Stimulated activated CD8-positive, alpha-beta memory T cell treated with anti-CD3 and anti-CD28 coated beads, Interleukin-2, amount 100 ng/mL, for 1 hour (primary cell): ENCODE measurements at places on chromosomes 7 and 10.

- DNase-seq = no peak
Observed at GRCh38 chr10:35153716-35154115, 27.1 kb downstream of the CREM start.

GRCh38 chr10:110923856-110924493 is 4.6 kb downstream of the SHOC2 start:
- no peak for DNase-seq

DNA sequence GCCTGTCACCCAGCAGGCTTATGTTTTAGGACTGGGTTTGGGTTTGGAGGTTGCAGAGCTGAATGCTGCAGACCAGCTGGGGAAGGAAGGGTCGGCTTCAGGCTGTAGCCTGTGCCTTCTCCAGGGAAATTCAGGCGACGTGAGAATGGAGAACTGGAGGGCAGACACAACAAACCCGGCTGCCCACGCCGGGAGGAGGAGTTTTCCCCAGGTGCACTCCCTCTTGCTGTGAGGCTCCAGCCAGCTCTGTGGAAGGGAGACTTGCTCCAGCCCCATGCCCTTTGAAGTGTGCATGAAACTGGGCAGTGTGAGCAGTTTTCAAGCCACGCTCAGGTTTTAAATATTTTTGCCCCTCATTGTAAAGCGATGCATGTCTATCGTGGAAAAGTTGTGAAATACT is 279.1 kb downstream of the CCSER2 start:
- DNase-seq = no peak

- DNase-seq = no peak
Observed at GRCh38 chr10:44807451-44807850, 103.7 kb upstream of the TMEM72 start.

DNA sequence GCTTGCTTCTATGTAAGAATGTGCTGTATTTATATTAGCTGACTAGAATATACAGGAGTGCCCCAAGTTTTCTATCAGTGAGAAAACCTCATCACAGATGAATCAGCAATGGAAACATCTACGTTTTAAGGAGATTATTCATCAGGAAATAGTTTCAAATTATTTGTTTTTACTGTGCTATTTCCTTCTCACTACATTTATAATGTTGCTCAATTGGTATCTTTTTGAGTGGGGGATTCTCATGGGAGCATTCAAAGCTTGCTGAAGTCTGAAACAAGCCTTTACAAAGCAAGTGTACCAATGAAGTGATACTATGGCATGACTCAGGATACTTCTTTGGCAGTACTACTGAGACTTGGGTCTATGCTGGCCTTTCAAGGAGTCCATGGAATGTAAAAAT is 191.1 kb upstream of the SLC26A5 start:
- no peak for DNase-seq

GRCh38 chr10:92290076-92290836 is 622 bp downstream of the CPEB3 start:
- no peak for DNase-seq
